ENCODE measurements at places on chromosomes 1 and 21.

GRCh38 chr1:199956005-199956404, 71.5 kb upstream of the NR5A2 start:
- no peak for DNase-seq

- no peak for DNase-seq
Measured at GRCh38 chr1:40748841-40749718, 34.5 kb upstream of the KCNQ4 start.

DNA sequence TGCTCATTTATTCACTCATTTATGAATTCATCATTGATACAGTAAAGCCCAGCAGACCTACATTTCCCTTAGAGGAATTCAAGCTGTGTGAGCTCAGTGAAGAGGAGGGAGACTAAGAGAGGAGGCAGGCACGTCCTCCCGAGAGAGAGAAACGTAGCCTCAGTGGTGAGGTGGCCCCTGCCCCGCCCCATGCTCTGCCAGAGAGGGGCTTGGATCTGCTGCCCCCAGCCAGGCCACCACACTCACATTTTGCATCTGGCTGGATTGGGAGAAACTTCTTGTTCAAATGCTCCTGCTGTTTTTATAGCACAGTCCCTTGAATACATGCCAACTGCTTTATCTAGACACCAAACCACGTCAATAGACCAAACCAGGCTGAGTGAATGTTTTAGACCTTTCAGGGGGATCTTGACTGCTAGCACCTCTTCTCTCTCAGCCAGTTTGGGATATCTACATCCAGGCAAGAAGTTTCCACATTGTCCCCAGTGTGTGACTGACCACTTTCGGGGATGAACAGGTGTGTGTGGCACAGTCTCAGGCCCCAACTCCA, 67.7 kb upstream of the AJAP1 start:
- no peak for DNase-seq

DNA sequence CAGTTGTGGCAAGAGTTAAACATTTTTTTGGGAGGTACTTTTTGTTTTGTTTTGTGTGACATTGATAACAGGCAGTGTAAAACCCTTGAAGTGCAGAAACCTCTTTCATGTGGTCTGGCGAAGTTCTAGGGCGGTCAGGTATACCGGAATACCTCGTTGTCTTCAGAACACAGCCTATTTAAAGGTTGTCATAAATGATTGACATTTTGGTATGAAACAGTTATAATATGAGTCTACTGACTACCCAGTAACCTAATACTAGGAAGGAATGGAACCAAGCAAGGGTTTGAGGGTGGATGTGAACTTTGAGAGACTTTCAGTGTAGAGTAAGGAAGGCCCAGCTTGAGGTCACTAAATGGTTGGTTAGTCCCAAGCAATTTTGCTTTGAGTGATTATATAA, 40.5 kb downstream of the PATJ start:
- no peak for DNase-seq

GRCh38 chr1:193408782-193409293, 222.4 kb upstream of the B3GALT2 start:
- DNase-seq = peak; percentile 99

DNA sequence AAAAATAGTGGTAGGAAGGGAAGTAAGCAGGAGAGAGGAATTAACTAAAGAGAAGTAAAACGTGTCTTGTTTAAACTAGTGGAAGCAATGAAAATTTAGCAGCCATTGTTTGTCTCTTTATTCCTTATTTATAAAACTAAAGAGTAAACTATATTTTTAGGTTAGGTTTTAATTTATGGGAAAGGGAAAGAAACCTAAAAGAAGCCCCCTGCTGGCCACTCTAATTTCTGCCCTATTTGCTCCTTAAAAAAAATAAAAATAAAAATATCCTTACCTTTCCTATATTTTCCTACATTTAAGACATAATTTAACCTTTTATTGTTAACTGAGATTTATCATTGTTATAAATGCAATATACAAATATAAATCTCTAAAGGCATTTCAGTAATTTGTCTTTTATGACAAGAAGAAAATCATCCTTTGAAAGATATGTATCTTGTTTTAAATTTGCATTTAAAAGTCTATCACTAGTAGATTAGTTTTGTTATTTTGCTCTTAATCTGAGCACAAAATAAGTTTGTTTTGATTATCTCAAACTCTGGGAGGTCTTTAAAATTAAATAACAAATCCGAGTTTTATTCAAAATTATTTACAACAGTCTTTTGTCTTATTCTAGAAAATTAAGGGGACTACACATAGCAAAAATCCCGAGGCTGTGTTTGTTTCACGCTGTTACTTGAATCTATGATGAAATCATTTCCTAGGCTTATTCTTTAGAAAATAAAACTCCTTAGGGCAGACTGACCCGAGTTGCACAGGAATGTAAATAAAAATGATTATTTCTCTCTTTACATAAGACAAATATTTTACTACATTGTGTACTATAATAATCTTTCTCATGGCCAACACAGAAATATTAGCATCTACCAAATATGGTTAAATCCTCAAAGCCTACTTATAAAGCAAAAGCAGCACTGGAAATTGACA, 201.7 kb downstream of the NRIP1 start:
- no peak for DNase-seq

- no peak for DNase-seq
Measured at GRCh38 chr1:40704817-40705733, 13.6 kb downstream of the NFYC start.

DNA sequence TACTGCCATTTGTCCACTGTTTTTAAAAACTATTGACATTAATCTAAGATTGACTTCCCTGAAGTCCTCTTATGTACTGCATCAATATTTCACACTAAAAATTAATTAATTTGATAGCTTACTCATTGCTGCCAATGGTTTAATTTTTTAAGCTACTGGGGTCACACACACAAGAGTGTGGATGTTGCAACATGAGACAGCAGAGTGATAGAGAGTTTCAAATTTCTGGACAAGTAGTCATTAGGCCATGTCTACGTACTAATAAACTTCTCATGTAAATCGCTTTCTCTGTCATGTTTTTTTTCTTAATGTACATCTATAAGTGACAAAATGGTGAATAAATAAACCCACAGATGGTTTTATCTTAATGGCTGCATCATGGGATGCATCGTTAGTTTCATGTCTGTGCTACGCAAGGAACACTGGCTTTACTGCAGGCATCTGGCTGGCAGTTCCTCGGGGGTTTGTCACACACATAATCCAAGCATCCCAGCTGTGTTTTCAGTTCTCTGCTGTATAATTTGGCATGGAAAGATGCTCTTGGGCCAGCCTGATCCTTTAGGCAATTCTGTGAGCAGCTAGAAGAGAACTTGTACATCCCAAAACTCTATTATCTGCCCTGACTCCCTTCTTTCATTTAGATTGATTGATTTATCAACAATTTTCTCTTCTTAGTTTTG, 16.4 kb upstream of the CHODL start:
- no peak for DNase-seq

- no peak for DNase-seq
Measured at GRCh38 chr1:167118188-167118587, 24.3 kb downstream of the STYXL2 start.

GRCh38 chr1:103790172-103790571, 40.5 kb downstream of the AMY1C start:
- DNase-seq = no peak

GRCh38 chr21:37862536-37862935, 53.7 kb downstream of the KCNJ6 start:
- DNase-seq = peak; percentile 38

GRCh38 chr21:41828884-41829360, 50.2 kb downstream of the PRDM15 start:
- no peak for DNase-seq

GRCh38 chr1:179857009-179857408, 20.6 kb downstream of the TOR1AIP2 start:
- DNase-seq = no peak

- DNase-seq = peak; percentile 78
Measured at GRCh38 chr1:66576645-66577044, 42.7 kb downstream of the SGIP1 start.

- DNase-seq = no peak
Measured at GRCh38 chr21:14262039-14262438, 46.1 kb downstream of the RBM11 start.

- DNase-seq = peak; percentile 46
Measured at GRCh38 chr1:171188388-171189266, 3.5 kb downstream of the FMO2 start.

DNA sequence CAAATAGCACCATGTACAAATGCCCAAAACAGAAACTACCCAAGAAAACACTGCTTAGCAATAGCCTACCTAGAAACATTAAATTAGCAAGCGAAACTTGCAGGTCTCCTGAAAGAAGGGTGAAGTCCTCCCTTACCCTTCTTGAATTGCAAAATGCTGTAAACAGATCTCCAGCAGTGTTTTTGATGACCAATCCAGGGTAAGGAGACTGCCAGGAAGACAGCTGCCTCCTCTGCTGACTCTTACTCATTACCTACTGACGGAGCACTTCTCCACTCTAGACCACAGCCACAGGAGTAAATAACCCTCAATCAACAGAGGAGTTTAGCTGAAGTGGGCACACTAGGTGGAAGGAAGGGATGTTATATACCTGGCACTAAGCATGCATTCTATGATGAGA, 32.2 kb upstream of the GADD45A start:
- peak; percentile 63 for DNase-seq

DNA sequence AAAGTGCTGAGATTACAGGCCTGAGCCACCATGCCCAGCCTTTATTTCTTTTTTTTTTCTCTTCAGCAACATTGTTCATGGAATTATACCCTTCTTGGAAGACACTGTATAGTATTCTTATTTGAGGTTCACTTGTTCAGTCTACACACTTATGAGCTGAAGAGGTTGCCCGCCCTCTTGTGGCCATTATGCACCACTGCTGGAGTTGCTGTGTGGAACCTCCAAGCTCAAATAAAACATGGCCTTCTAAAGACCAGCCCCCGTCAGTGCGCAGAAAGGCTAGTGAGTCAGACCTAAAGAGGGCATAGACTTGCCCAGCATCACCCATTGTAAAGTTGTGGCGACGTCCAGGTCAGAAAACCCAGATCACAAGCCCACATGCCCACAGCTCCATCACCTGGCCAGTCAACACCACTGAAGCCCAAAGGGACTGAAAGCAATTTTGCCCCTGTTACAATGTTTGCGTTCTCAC, 20.4 kb downstream of the LURAP1 start:
- DNase-seq = peak; percentile 80

DNA sequence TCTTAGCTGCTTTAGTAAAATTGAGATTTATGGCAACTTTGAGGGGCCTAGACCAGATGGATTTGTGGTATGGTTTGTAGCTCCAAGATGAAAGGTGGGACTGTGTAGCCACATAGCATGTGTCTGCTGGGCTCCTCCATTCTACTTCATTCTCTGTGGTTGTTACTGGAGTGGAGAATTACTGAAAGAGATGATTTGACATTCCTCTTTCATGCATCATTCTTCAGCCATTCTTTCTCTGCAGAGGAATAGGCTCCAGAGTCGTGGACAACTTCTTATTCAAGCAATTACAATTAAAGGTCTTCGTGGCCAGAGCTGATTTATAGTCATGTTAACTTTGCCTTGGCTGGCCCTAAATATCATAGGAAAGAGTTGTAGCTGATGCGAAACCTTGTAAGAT, 328.9 kb downstream of the PAPPA2 start:
- DNase-seq = no peak

- DNase-seq = no peak
Measured at GRCh38 chr1:172084876-172085275, 243.6 kb downstream of the DNM3 start.

- DNase-seq = no peak
Measured at GRCh38 chr1:60262701-60263100, 189.1 kb upstream of the C1orf87 start.

DNA sequence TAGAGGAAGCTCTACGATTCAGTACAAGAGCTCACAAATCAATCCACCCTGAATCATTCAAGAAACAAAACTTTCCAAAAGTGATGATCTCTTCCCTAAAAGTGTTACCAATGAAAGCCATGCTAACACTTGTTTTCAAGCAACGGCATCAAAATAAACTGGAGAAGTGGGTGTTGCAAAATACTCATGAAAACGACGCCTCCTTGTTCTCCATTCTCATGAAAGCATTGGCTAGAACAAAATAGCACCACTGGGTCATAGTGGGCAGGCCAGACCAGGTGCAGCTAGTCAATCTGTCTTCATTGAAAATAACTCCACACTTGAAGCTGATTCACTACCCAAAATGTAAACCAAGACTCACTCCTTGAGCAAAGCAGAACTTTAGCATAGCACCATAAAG, 4.3 kb downstream of the TIAM1 start:
- no peak for DNase-seq

- no peak for DNase-seq
Measured at GRCh38 chr1:163412221-163412620, 90.5 kb downstream of the NUF2 start.

DNA sequence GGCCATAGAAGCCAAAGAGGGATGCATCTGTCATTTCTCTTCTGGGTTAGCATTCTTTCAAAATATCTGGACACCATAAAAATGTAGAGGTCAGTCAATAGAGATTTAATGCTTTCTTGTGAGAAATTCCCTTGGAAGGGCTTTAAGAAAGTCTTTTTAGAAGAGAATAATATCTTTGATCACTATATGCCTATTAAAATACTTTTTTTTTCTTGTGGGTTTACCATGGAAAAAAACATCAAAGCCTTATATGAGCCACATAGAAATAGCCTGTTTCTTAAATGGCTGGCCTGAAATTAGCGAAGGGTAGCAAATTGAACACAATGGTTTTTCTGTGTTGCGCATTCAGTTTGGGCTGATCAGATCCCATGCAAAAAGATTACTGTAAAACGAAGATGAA, 36.8 kb downstream of the BACE2 start:
- DNase-seq = no peak

DNA sequence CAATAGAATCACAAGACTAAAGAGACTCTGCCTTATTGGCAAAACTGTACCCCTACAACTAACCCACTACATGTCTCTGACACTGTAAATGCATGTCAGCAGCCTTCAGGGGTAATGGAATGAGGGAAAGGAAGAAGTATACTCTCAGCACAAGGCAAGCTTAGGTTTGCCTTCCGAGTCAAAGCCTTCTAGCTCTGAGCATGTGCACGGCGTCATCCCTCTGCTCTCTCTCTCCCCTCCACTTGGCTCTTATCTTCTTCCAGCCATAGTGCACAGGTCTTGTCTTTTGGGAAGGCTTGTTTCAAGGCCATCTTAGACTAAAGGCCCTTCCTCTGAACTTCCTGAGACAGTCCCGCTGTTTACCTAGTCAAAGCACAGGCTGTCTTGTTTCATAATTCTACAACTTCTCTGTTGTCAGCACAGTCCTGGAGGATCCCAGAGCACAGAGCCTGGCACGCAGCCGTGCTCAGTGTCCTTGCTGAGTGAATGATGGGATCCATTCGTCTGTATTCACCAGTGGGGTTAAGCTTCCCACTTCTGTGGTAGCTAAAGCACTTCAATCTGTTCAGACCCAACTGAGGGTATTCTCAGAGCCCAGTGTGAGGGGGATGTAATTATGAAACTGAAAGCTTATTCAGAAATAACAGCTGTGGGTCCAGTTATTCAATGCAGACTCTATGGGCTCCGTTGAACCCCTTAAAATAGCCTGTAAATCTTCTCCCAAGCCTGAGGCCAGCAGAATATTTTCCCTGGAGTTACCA, 166.5 kb upstream of the PLD5 start:
- no peak for DNase-seq
